K562 (cell line): ENCODE measurements at places on chromosomes 4 and X. TPM values are rescaled to one million over a fixed set of nuclear protein-coding genes. Genes with fewer than 3 reads are reported as not detected.
A peak's percentile ranks its signal among the peaks of the same experiment; 100 is the strongest.

DNA sequence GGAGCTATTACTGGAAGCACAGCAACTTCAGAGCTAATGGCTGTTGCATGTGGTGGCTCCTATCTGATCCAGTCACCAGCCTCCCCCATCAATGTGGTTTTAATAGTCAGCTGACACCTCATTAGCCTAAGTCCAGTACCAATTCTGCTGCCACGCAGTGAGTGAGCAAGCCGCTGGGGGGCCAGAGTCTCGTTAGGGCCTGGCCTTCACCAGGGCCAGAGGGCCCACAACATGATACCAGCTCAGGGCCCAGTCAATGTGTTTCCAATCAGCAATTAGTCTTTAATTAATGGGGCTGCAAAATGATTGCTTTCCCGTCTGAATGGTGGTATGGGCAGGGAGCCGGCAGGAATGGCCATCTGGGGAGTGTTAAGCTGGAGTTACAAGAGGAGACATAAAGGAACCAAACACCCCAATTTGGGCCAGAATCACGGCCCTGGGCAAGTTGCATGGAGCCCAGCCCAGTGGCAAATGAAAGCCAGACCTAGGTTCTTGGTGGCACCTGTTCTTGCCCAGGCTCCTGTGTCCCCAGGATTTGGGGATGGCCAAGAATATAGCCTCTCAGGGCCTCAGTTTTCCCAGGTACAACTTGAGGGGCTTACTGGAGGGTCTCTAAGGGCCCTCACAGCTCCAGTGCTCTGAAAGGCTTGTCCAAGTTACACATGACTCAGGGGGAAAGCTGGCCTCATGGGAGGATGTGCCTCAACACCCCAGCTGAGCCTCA, 119.2 kb downstream of the EFNB1 start:
- no peaks in the 10 kb centered on the region for H3K27me3 ChIP-seq
- H3K4me3 ChIP-seq: no peak overlapping the region
- H3K27ac ChIP-seq: no peak overlapping the region
- peak; percentile 20 for DNase-seq
- no peaks in the 10 kb centered on the region for H3K36me3 ChIP-seq

DNA sequence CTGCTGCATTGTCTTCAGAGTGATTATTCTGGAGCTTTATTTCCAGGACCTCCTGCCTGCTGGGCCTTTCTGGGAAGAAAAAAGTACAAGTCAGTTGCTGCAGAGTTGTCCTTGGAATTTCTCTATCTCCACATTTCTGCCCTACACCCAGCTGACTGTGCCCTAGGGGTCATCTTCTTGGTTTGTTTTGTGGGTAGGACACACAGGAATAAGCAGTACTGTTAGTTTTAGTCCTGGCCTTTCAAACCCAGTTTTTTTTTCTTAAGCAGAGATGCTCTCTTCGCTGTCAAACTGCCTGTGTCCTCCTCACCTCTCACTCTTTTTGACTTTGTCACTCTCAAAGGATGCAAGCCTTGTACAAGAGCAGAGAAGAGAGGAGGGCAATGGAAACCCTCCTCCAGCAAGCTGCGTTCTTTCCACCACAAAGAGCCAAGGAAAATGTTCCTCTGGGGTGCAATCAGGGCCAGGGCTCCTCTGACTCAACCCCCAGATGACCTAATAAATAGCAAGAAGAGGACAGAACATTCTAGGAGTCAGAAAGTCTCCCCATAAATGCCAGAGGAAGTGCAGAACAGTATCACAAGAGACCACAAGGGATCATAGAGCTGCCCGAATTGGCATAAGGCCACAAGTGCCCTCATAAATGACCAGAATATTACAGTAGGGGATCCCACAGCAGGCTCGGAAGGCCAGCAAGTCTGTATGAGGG, 186.2 kb downstream of the RCHY1 start:
- H3K36me3 ChIP-seq: no peaks in the 10 kb centered on the region
- H3K4me3 ChIP-seq: no peak overlapping the region
- no peaks in the 10 kb centered on the region for H3K4me1 ChIP-seq
- DNase-seq: no peak

PRDM8 gene
- total RNA-seq: 0.07 and 0.40 TPM in 2 replicates

MAB21L2 gene
- not detected in 2 replicates for total RNA-seq
